Upper lobe of left lung (tissue), 6 donors: ENCODE measurements at places on chromosomes 16 and 17.

DNA sequence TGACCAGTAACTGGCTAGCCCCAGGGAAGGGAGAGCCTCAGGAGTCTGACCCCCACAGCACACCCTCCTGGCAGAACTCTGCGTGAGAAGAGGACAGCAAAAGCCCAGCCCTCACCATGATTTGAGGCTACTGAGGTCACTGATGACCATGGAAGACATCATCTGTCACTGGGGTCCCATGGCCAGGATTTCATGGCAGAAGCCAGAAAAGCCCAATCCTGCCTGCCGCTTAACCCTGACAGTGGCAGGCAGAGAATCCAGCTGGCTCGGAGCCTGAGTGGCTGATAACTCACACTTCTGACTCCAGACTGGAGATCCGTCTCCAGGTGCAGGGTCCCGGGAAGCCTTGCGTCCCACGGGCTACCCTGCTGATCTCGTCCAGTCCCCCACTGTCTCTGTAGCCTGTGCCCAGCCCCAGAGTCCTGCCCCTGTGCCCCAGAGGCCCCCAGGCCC is 17.5 kb downstream of the GRIN2C start:
- DNase-seq, result no peak
- H3K27ac ChIP-seq, result no peak overlapping the region
- H3K4me1 ChIP-seq, result peaks cover 21% of the 10 kb centered on the region

DNA sequence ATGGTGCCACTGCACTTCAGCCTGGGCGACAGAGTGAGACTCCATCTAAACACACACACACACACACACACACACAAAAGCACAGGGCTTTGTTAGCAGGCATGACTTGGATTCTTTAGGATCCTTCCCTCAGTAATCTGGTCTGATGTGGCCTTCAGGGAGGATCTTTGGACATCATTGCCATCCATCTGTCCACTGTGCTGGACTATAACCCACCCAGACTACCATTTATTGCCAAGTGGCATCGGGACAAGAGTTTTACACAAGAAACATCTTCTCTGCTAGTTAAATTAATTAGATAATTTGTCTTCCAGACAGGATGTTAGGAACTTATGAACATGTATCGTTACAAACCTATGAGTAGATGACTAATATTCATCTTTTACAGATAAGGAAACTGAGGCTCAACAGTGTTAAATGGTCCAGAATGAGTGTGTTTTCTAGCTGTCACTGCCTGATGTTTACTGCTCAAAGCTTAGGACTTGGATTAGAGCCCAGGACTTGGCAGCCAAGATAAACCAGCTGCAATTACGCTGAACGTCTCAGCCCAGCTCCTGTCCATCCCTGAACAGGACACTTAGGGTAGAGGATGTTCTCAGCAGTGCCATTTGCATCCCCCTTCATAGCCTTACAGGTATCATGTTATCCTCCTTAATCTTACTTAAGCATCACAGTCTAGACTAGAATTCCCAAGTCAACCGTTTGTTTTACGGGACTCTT is 285.8 kb downstream of the WWOX start:
- no peak overlapping the region for H3K4me3 ChIP-seq
- DNase-seq, result no peak
- no peaks in the 10 kb centered on the region for H3K27me3 ChIP-seq
- no peak overlapping the region for H3K27ac ChIP-seq
- no peaks in the 10 kb centered on the region for H3K36me3 ChIP-seq

- peaks cover 39% of the 10 kb centered on the region for H3K27me3 ChIP-seq
- H3K36me3 ChIP-seq, result no peaks in the 10 kb centered on the region
- H3K4me1 ChIP-seq, result peaks cover 15% of the 10 kb centered on the region
- H3K4me3 ChIP-seq, result peak within 1 kb of the TSS; percentile 54
- H3K27ac ChIP-seq, result peak within 1 kb of the TSS; percentile 20
Measured at GRCh38 chr16:1152651-1153259, at the start of gene CACNA1H. TSS of gene CACNA1H (plus strand) at chr16:1153106. CDS start at chr16:1153738, 632 bp downstream.

DNA sequence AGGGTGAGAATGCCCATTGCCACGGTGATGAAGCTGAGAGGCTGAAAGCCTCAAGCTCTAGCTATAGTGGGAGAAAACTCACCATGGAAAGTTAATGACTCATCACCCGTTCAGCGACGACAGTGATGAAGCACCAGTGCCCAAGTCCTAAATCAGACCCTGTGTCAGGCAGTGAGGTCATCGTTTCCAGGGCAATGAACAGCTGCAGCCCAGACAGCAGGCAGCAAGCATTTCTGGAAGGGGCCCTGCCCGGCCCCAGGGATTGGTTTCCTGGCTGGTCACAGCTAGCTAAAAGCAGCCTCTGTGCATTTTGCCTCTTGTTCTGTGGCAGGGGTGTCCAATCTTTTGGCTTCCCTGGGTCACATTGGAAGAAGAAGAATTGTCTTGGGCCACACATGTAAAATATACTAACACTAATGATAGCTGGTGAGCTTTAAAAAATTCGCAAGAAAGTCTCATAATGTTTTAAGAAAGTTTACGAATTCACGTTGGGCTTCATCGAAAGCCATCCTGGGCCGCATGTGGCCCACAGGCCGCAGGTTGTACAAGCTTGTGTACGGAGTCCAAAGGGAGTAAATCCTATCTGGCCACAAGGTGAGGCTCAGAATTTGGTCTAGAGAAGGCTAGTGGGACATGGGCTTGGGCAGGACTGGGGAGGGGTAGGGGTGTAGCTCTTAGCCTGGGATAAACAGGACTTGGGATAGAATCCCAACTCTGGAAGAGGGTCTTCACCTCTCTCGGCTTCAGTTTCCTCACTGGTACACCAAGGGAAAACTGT is 40.6 kb downstream of the MIS12 start:
- no peaks in the 10 kb centered on the region for H3K36me3 ChIP-seq
- DNase-seq, result no peak
- no peaks in the 10 kb centered on the region for H3K27me3 ChIP-seq
- no peak overlapping the region for H3K4me3 ChIP-seq

- no peak for DNase-seq
- no peak overlapping the region for H3K27ac ChIP-seq
- no peaks in the 10 kb centered on the region for H3K27me3 ChIP-seq
- no peak overlapping the region for H3K4me3 ChIP-seq
Measured at GRCh38 chr16:61791464-61791863, 244.8 kb downstream of the CDH8 start.
